HuH-7.5 (cell line): ENCODE measurements at places on chromosomes 1 and 21.

GRCh38 chr1:71104417-71104816, 23.6 kb upstream of the ZRANB2 start:
- DNase-seq: no peak

DNA sequence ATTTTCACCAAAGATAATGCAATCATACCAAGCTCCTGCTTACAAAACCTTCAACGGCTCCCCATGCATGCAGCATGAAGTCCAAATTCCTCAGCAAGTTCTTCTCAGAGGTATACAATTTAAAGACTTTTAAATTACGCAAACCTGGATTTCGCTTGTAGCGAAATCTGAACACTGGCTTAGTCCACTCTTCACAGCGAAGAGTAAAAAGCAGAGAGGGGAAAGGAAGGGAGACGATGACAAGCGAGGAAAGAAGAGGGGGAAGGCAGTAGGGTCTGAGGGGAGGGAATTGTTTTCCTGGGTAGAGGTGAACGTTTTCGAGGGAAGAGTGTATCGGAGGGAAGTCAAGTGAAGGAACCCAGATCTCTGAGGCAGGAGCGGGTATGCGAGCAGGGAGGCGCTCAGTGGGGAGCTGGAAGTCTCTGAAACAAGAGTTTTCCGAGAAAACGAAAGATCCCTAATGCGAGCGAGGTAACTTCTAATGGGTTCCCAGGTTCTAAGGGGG, 790 bp downstream of the TESK2 start:
- DNase-seq: peak; percentile 39

GRCh38 chr1:181159451-181160140, 71.1 kb downstream of the IER5 start:
- DNase-seq: no peak

GRCh38 chr1:86218859-86219258, 62.3 kb upstream of the COL24A1 start:
- no peak for DNase-seq

DNA sequence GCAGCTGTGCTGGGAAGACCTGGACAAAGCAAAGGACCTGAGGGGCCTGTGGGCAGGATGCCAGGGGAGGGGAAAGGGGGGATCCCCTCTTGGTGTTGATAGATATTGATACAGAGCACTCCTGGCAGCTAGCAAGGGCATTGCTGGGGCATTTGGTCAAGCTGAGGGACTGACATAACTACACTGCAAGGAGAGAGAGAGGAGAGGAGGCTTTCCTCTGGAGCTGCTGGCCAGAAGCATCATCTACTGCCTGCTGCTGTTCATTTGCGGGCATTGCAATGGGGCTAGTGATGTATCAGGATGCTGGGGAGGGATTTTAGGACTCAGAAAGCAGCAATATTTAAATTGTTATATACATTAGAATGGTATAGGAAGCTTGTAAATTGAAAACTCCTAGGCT, 142.0 kb downstream of the ZNF648 start:
- DNase-seq: no peak

- DNase-seq: no peak
These were observed 112.3 kb downstream of the OMA1 start for GRCh38 chr1:58434181-58434580.

DNA sequence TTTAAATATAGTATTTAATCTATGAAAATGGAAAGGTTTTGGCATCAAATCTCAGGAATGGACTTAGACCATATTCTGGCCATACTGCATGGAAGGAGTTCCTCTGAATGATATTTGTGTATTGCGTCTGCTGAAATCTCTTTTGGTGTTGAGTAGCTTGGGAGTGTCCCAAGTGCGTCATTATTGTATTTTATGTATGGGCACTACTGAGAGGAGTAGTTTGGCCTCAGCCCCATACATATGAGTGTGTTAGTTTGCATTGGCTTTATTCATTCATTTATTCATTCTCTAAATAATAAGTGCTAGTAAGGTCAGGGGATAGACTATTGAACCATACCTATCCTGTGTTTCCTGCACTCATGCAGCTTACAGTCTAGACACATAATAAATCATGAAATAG, 46.6 kb downstream of the CENPF start:
- DNase-seq: no peak

- no peak for DNase-seq
These were observed 23.1 kb upstream of the ATP6V1G3 start for GRCh38 chr1:198563583-198563982.

DNA sequence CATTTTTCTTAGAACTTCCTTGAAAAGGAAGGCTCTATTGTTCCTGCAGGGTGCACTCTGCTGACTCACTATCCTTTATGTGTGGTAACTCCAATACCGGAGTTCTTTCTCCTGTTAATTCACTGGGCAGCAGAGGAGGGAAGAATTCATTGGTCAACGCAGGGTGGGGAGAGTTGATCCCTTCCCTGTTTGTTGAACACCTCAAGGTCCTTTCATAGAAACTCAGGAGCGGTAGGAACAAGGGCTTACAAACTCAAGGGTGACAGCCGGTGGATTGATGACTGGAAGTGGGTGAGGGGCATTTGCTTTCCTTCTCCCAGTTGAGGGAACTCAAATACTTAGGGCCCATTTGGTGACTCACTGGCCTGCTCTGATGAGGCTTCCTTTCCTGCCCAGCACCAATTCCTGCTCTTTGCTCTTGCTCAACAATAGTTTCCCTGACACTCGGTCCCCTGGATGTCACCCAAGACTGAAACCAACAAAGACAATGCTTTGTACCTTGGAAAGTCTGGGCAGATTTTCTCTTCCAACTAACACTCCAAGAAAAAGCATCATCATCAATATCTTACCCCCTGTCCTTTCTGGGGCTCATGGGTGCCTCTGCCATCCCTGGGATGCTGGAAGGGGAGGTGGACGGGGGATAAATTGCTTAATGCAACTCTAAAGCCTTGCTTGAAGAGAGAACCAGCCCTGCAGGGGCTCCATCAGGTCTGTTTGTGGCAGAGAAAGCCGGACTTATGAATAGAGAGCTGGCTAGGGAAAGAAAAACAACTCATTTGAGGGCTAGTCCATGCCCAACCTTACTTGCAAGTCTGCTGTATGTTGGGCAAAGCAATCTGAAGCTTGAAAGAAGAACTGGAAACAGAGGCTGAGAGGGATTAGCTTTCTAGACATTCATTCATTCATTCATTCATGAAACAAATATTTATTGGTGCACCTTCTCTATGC, 9.3 kb downstream of the SLC26A9 start:
- no peak for DNase-seq
